ENCODE measurements at places on chromosomes 5 and 9.
A peak's percentile ranks its signal among the peaks of the same experiment; 100 is the strongest.

DNA sequence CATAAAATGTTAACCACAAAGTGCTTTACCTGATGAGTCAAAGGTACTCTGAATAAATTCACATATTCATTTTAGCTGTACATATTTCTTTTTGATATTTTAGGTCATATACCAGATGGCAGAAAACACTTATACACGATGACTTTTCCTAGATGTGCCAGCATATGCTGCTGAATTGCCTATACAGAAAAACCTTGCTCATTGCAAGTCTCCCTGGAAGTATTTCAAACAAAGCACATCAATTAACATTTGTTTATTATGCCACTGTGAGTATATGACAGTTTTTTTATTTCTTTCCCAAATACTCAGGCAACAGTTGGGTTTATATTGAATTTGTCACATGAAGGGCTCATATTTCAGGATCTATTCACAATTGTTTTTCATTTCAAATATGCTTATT is 180.8 kb downstream of the TMEM232 start:
- DNase-seq = no peak

GRCh38 chr9:10026443-10026984 is 586.3 kb downstream of the PTPRD start:
- DNase-seq = no peak

- no peak for DNase-seq
These were observed 174.2 kb downstream of the TMEM161B start for GRCh38 chr5:88094403-88094802.

- DNase-seq = no peak
These were observed 3.1 kb upstream of the ZNF474 start for GRCh38 chr5:122126177-122126755.

- DNase-seq = no peak
These were observed 91.1 kb downstream of the ANKRD18A start for GRCh38 chr9:38529317-38529716.

DNA sequence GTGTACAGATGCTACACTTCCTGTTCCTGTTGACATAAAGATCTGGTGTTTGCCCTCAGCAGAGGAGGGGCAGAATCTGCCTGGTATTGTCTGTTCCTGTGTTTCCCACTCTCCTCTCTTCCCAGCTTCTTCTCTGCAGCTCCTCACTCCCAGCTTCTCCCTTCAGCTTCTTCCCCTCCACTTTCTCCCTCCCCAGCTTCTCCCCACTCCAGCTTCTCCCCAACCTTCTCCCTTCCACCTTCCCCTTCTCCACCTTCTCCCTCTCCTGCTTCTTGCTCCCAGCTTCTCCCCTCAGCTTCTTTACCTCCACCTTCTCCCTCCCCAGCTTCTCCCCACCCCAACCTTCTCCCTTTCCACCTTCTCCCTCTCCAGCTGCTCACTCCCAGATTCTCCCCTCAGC is 148.9 kb upstream of the IRX2 start:
- DNase-seq = no peak

GRCh38 chr9:125805057-125805456 is 57.9 kb downstream of the PBX3 start:
- no peak for DNase-seq

GRCh38 chr9:76882686-76883085 is 23.2 kb downstream of the PRUNE2 start:
- DNase-seq = no peak

DNA sequence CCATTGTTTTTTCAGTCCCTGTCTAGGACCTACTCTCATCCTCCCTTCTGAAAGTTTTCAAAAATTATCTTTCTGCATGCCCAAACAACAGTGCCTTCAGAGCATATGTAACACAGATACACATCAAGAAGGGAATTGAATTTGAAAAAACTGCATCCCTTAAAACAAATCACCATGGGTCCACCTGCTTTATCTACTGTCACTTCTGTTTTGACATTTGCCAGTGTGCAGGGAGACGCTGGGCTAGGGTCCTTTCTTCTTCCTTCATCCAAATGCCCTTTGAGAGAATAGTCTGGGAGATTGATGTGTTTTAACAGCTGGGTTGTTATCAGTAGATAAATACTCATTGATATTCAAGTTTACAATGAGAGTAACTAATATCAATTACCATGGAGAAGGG is 1630.1 kb downstream of the MAT2B start:
- no peak for DNase-seq

GRCh38 chr5:15074651-15075050 is 203.1 kb upstream of the ANKH start:
- no peak for DNase-seq

DNA sequence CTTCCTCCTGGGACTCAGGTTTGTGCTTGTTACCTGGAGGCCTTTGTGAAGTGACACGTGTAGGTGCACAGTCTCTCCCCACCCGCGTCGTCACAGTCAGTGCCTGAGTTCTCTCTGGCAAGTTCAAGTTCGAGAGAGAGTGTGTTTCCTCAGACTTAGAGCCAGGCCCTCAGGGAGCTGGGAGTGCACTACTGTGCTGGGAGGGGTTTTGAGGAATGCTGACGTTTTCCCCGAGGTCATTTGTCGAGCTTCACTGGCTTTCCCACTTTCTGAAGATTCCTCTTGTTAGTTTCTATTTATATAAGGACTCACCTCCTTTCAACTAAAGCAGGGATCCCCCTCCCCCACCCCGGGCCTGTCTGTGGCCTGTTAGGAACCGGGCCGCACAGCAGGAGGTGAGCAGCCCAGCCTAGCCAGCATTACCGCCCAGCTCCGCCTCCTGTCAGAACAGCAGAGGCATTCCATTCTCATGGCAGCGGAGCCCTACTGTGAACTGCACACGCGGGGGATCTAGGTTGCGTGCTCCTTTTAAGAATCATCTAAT is 209.2 kb downstream of the DIRAS2 start:
- no peak for DNase-seq

- no peak for DNase-seq
These were observed 51.6 kb upstream of the C5orf46 start for GRCh38 chr5:147957901-147958300.

DNA sequence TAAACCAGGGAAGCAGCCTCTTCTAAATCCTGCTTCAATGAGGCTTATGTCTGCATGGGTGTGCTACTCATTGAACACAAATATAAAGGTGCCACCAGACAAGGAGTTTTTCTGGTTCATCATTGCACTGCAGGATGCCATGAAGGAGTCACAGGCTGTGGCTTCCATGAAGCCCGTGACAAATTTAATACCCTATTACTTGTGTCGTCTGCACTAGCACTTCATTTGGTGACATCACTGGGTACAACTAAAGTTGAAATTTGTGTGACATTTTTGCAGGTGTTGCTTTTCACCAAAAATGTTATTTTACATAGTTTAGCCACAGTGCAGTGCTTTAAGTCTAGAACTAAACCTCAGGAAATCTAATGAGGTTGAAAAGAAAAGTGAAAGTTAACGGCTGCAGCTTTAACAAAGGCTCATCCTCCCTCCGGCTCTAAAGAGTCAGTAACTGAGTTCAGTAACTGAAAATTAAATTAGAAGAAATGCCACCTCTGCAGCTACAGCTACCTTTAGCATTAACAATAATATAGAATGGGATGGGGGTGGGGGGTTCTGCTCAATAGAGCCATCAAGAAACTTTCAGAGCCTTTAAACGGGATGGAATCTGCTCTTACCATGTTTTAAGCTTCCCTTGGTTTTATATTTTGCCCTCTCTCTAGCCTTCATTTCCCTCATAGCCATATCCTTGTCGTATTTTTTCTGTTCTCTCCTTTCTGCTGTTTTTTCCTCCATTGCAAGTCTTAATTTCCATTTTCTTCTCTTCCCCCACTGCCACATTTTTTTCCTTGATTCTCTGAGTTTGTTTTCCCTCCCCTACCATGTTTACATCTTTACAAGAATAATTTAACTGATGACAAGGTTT is 233.8 kb upstream of the TMEM161B start:
- DNase-seq = no peak

GRCh38 chr5:94423411-94423810 is 195.0 kb downstream of the KIAA0825 start:
- DNase-seq = no peak

DNA sequence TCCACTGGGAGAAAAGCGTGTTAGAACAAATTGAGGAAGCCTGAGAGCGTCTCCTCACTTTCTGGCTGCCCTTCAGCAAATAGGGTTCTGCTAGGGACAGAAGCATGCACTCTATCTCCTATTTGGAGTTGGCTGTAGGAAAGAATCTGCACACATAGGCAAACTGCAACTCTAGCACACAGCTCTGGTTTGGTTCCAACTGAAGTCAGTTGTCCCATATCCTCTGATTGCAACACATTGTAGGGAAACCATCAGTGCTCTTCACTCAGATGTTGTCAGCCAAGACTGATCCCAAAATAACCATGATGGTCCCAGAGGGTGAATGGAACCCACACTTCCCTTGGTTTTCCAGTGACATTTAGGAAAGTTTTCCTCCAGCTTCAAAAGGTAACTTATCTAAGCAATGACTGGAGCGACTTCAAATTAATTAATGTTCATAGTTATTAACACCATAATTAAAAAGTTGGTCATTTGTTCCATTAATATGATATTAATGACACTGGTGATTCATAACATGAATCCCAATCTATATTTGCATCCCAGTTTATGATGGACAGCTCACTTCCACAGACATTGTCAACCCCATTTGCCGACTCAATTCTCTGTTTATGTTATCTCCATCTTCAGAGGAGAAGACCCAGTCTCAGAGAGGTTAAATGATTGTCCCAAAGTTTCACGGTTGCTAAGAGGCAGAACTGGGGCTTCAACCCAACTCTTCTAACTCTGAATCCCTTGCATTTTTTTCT is 136.7 kb upstream of the ZNF462 start:
- DNase-seq = peak; percentile 15

DNA sequence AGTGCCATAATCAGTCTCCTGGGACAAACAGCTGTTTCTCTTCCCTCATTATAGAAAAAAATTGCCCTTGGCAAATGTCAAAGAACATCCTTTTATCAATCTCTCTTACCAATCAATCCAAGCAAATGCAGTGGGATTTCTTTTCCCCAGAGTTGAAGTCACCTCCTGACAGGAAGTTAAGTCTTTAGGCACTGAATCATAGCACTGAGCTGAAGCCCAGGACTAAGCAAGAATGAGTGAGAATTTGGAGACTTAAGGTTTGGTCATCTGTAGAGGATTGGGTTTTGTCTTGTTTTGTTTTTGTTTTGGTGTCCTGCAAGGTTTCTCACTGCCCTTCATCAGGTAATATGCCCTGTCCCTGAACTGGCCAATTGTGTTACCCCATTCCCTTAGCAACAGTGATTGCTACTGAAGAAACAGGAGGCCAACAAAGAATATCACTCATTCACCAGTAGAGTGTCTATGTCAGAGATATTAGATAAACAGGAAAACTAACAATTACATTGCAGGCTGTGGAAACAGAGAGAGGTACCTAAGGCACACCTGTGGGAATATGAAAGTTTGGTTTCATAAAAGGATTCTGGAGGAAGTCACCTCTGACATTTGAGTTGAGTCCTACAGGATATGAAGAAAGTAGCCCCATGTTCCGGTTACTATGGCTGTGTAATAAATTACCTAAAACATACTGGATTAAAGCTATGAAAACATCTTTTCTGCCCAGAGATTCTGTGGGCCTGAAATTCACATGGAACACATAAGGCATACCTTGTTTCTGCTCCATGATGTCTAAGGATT is 4.5 kb upstream of the FXN start:
- DNase-seq = no peak

GRCh38 chr5:153525536-153525935 is 35.1 kb downstream of the GRIA1 start:
- DNase-seq = no peak

DNA sequence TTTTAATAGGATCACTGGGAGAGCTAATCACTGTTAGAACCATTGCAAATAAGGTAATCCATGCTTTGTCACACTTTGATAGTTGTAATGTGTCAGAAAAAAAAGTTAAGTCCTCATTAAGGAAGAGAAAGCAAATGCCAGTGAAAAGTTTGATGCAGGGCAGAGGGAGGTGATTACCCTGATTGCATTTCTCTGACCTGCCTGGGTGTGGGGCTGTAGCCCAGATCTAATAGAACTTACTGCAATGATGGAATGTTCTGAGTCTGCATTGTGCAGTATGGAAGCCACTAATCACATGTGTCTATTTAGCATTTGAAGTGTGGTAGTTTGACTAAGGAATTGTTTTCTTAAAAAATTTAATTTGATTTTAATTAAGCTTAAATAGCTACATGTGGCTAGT is 202.7 kb downstream of the ATP10B start:
- no peak for DNase-seq

GRCh38 chr9:8019636-8020035 is 220.1 kb upstream of the DMAC1 start:
- no peak for DNase-seq

GRCh38 chr9:30244877-30245276 is 2139.6 kb upstream of the ACO1 start:
- no peak for DNase-seq

- DNase-seq = peak; percentile 87
These were observed 6.0 kb upstream of the CCIN start for GRCh38 chr9:36163049-36163785.

- DNase-seq = no peak
These were observed 490.2 kb downstream of the EBF1 start for GRCh38 chr5:158609333-158610050.

DNA sequence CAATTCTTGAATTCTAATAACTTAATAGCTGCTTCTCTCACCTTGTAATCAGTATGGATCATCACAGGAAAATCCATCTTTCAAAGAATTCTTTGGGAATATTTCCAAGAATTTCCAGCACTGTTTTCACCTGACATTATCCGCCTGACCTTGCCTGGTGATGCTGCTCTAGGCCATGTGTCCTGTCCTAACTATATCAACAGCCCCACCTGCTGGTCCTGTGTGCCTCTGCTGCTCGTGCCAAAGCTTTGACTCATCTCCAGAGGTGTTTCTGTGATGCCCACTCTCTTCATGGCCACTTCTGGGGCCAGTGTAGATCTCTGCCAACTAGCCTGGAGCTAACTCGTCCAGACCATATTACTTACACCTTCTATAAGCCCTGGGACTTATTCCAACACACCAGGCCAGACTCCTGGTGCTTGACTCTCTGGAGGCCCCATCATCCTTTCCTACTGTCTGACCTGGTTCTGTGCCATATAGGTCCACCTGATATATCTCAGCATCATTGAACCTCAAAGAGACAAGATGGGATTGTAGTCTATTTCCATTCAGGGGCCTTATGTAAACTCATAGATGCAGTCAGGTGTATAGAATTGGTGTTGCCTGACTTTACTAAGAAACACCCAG is 67.5 kb upstream of the CKMT2 start:
- DNase-seq = no peak

DNA sequence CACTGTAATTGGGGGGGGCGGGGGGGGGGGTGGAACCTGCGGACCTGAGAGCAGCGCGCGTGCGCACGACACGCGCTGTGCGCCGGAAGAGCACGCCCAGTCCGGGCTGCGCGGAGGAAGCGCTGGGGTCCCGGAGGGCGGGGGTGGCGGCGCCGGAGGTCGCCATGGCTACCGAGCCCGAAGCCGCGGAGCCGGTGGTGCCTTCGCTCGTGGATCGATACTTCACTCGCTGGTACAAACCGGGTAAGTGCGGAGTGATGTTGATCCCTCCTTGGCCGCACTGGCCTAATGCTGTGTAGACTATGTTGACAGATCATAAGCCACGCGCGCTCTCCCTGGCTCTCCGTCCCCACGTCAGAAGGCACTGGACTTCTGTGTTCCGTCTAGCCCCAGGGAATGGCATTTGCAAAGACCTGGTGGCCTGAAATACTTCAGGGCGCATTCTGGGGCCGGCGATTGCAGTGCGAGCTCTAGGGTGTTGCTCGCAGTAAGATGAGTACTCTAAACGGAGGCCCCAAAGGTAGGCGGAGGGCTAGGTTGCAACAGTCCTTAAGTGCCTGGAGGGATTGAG is at the start of gene ABITRAM:
ABITRAM (plus strand) TSS at position 78 of the 571 bp plus-strand sequence; CDS start at position 165, 87 bp downstream.
- peak; percentile 87 for DNase-seq
